ENCODE measurements at places on chromosomes 6 and 20. TPM values are rescaled to one million over a fixed set of nuclear protein-coding genes. Genes with fewer than 3 reads are reported as not detected.

DNA sequence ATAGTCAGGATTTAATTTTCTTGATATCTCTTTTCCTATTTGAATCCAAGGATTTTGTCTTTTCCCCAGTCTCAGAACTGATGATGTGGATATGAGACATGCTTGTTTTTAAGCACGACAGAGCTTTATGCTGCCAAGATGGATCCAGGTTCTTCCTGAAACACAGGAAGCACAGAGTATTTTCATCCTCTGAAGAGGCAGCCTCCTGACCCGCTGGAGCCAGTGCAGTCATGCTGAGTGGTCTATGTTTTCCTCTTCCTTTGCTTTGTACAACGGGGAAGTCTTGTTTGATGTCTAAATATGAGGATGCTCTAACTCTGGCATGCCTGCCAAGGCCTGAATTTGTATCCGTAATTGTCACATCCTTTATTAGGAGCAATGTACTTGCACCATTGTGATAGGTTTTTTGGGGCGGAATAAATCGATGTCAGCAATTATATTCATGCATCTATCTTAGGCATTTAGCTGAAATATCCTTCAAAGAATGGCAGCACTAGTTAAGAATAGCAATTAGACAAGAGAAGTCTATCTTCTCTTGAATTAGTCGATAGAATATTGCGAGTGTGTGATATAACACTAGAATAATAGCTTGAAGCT, 407.1 kb upstream of the JAG1 start:
- DNase-seq, result no peak

- DNase-seq, result no peak
Observed at GRCh38 chr6:10610289-10610688, 84.1 kb downstream of the C6orf52 start.

- DNase-seq, result no peak
Observed at GRCh38 chr6:44233567-44234100, 10.2 kb downstream of the SLC29A1 start.

- DNase-seq, result no peak
Observed at GRCh38 chr6:105667056-105667455, 264.2 kb upstream of the PREP start.

The ECT2L gene
- 2.7 TPM for total RNA-seq

The HLA-DRB5 gene
- total RNA-seq, result not detected

The RSPH4A gene
- 0.98 TPM for total RNA-seq

All from glutamatergic neuron (in vitro differentiated cells).